ENCODE measurements at places on chromosomes 13 and 19. TPM values are rescaled to one million over a fixed set of nuclear protein-coding genes. Genes with fewer than 3 reads are reported as not detected.

GNG7 gene
- polyA plus RNA-seq, result 1.8 TPM

ZNF790 gene
- 5.1 TPM for polyA plus RNA-seq

SLC27A1 gene
- polyA plus RNA-seq, result 12.5 TPM

GFY gene
- not detected for polyA plus RNA-seq

ZNF468 gene
- polyA plus RNA-seq, result 16.5 TPM

LILRB5 gene
- not detected for polyA plus RNA-seq

YJEFN3 gene
- 0.08 TPM for polyA plus RNA-seq

TNFAIP8L1 gene
- 16.5 TPM for polyA plus RNA-seq

COL4A2 gene
- polyA plus RNA-seq, result not detected

CEACAM4 gene
- not detected for polyA plus RNA-seq

MATK gene
- 69.6 TPM for polyA plus RNA-seq

F7 gene
- 0.16 TPM for polyA plus RNA-seq

CLDN10 gene
- not detected for polyA plus RNA-seq

UNC13A gene
- polyA plus RNA-seq, result 0.01 TPM

NMRK2 gene
- not detected for polyA plus RNA-seq

PRRG2 gene
- 0.34 TPM for polyA plus RNA-seq

ATXN8OS gene
- not detected for polyA plus RNA-seq

PPP5C gene
- 20.8 TPM for polyA plus RNA-seq

CDX2 gene
- polyA plus RNA-seq, result not detected

DUS3L gene
- 26.3 TPM for polyA plus RNA-seq

ZNF728 gene
- polyA plus RNA-seq, result not detected

STK11 gene
- 43.9 TPM for polyA plus RNA-seq

BCKDHA gene
- polyA plus RNA-seq, result 67.3 TPM

ZIC2 gene
- not detected for polyA plus RNA-seq

FREM2 gene
- polyA plus RNA-seq, result not detected

SYT5 gene
- 0.25 TPM for polyA plus RNA-seq

ZNF471 gene
- polyA plus RNA-seq, result 0.61 TPM

AP3D1 gene
- polyA plus RNA-seq, result 12.8 TPM

TSKS gene
- 0.17 TPM for polyA plus RNA-seq

PSG1 gene
- not detected for polyA plus RNA-seq

ZNF570 gene
- polyA plus RNA-seq, result 4.1 TPM

C19orf33 gene
- polyA plus RNA-seq, result not detected

NLRP4 gene
- not detected for polyA plus RNA-seq

KRTDAP gene
- polyA plus RNA-seq, result not detected

PRR36 gene
- 0.13 TPM for polyA plus RNA-seq
